Chondrocyte (in vitro differentiated cells): ENCODE measurements at places on chromosomes 13 and 19. TPM values are rescaled to one million over a fixed set of nuclear protein-coding genes. Genes with fewer than 3 reads are reported as not detected.

- DNase-seq: no peak
Measured at GRCh38 chr19:10670182-10670581, 16.0 kb downstream of the ILF3 start.

GRCh38 chr19:43634872-43635560, 4.6 kb downstream of the CADM4 start:
- no peak for DNase-seq

GRCh38 chr19:12750851-12751250, 740 bp upstream of the BEST2 start:
- no peak for DNase-seq

DNA sequence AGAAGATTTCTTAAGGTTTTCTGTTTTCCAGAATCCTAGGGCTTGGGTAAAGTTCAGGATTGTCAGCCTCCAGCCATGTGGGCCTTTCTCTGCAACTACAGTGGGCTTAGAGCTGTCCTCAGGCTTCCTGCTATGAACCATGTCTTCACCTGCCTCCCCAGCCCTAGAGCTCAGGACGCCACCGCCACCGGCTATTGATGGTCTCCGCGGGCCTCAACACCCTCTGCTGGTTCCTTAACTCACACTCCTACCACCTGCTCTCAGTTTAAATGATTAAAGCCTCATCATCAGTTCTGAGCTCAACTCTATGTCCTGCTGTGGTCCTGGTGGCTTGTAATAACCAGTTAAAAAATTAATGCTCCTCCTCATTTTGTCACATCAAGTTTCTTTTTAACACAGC, 221.0 kb downstream of the EFNB2 start:
- no peak for DNase-seq

GRCh38 chr13:35866801-35867200, 264.4 kb downstream of the DCLK1 start:
- no peak for DNase-seq

- no peak for DNase-seq
Measured at GRCh38 chr13:89900104-89900765, 1447.3 kb upstream of the MIR17HG start.

DNA sequence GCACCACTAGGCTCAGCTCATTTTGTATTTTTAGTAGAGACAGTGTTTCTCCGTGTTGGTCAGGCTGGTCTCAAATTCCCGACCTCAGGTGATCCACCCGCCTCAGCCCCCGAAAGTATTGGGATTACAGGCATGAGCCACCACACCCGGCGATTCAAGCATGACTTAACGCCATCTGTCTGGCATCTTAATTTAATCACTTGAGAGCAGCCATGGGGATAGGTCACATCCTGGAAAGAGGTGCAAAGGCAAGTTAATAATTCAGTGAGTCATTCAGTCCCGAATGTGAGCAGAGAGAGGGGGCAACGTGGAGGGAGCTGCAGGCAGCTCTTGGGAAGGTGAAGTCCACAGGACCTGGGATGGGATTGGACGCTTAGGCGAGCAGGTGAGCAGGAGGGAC, 31.7 kb upstream of the USP29 start:
- no peak for DNase-seq

The PALM gene
- 166 to 182 TPM (median 175 TPM) in 3 replicates for total RNA-seq

The ZNF610 gene
- total RNA-seq: 3.5 to 6.2 TPM (median 4.5 TPM) in 3 replicates

The PRSS57 gene
- not detected in 3 replicates for total RNA-seq

The FOXA3 gene
- not detected in 3 replicates for total RNA-seq
